Stimulated activated CD4-positive, alpha-beta T cell treated with anti-CD3 and anti-CD28 coated beads, Interleukin-15, amount 100 ng/mL, for 1 hour (primary cell): ENCODE measurements at places on chromosomes 7 and 10.

DNA sequence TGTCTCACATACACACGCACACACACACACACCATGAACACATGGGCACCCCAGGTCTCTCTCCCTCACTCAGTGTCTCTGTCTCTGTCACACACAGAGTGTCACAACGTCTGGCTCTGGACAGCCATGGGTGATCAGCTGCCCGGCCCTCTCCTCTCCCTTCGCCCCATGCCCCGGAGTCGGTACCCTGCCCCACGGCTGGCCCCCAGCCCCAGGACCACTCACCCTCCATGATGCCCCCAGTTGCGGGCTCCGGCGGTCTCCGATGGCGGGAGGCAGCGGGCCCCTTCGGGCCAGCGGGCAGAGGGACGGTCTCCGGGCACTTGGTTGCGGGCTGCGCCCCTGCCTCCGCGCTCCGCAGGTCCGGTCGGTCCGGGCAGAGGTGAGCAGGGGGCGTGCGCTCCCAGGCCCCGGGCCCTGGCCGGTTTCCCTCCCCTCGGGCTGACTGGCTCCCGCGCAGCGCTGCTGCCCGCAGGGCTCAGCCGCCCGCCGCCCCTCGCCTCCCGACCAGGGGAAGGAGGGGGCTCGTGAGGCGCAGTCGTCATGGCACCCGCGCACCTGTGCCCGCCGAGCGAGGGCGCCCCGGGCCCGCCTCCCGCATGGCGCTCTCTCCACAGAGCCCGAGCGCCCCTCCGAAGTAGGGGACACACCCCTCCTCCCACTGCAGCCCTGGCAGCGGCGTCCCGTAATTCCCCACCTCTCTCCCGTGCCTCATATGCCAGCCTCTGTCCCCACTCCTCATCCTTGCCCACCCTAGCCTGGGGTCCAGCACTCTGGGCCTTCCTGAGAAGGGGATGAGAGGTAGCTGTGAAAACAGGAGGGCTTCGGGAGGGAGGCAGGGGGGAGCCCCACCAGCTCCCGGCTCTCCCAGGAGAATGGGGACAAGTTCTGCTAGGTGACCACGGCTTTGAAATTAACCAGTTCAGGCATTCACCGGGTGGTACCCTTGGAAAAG lies at the start of gene NPFFR1:
TSS of gene NPFFR1 (minus strand) at position 560 of the 955 bp plus-strand sequence. CDS start at position 232, 328 bp downstream.
- DNase-seq: no peak

GRCh38 chr10:52245547-52245946 lies 68.5 kb upstream of the DKK1 start:
- DNase-seq: no peak

GRCh38 chr7:103574576-103574975 lies 128.6 kb upstream of the SLC26A5 start:
- DNase-seq: no peak

DNA sequence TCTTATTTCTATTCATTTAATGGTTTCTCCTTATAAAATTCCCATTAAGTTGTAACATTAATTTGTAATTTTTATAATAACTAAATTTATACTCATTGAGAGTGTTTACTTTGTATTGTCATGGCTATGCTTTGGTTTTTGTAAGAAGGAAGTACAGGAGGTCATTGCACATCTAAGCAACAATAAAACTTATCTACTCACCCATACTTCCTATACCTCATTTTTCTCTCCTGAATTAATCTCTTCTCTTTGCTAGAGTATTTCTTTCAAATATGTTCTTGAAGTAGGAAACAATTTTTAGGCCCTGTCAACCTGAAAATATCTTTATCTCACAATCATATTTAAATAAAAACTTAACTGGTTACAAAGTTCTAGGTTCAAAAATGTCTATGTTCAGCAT lies 95.4 kb upstream of the WDR11 start:
- DNase-seq: no peak

GRCh38 chr7:157893535-157894044 lies 556.8 kb downstream of the DNAJB6 start:
- DNase-seq: no peak

GRCh38 chr7:68922850-68923249 lies 675.4 kb upstream of the AUTS2 start:
- DNase-seq: no peak

DNA sequence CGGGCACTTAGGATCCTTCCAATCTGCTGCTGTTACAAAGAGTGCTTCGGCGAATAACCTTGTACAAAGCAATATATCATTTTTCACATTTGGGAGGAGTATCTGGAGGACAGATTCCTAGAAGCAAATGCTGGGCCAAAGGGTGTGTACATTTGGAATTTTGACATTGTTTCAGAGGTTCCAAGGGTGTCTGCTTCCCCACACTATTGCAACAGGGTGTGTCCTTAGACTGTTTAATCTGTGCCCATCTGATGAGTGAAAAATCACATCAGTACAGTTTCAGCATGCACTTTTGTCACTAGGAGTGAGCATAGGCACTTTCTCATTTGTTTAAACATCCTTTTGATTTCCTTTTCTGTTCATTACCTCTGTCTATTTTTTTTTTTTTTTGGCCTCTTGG lies 8.6 kb upstream of the ELFN1 start:
- DNase-seq: no peak

DNA sequence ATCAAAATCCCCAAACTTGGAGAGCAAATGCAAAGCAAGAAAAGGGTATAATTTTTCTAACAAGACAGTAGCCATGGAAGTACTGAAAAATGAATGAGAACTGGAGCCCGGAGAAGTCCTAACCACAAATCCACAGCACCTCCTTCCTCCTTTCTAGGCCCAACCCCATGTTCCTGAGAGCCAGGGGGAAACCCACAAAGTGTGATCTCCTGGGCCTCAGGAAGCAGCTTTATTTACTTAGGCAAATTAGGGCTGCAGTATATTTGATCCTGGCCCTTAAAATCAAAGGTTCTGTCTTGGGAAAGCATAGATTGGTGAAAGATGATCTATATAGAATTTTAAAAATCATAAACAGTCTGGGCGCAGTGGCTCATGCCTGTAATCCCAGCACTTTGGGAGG lies 103.0 kb downstream of the DOCK4 start:
- no peak for DNase-seq

GRCh38 chr10:43734716-43735115 lies 86.0 kb upstream of the ZNF32 start:
- DNase-seq: no peak

DNA sequence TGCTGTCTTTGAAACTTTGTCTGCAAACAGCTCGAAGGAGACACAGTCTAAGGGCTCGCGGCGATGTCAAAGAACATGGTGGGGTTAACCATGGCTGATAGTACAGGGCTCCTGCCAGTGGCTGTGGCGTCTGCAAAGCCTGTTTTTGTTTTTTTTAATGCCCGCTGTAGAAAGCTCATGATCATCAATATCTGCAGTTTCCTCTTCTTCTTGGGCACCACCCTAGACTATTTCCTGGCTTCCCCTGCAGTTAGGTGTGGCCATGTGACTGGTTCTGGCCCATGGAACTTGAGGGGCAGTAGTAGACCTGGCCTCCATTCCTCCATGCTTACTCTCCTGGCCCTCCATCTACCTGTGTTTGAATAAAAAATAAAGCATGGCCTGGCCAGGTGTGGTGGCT lies 21.8 kb upstream of the SAMD8 start:
- no peak for DNase-seq

GRCh38 chr7:36925691-36926090 lies 201.4 kb upstream of the AOAH start:
- no peak for DNase-seq

- DNase-seq: no peak
These were observed 31.7 kb downstream of the ZNF775 start for GRCh38 chr7:150410680-150411346.

DNA sequence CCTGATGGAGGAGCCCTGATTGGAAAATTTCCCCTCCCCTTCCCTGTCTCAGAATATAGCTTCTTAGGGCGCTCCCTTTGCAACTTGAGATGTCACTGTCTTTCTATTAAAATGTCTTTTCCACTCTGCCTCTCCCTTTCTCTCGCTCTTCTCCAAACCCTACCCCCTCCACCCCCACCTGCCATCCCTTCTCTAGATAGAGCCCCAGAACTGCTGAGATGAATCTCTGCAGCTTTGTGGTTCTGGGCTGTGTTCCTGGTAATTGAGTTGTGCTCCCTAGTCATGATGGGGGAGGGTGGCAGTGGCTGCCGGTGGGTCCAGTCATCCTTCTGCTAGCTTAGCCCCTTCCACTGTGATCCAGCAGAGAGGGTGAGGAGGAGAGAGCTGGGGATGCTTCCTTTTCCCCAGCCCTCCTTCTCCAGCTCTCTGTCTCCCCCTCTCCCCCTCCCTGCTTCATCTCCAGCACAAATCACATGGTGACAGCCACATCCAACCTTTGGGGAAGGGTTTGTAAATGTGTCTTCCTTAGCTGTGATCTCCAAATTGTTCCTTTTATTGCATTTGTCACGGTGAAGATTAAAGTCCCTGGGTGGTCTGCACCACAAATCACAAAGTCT lies 50.8 kb upstream of the BTRC start:
- DNase-seq: no peak
